ENCODE measurements at places on chromosomes 16 and 17.

DNA sequence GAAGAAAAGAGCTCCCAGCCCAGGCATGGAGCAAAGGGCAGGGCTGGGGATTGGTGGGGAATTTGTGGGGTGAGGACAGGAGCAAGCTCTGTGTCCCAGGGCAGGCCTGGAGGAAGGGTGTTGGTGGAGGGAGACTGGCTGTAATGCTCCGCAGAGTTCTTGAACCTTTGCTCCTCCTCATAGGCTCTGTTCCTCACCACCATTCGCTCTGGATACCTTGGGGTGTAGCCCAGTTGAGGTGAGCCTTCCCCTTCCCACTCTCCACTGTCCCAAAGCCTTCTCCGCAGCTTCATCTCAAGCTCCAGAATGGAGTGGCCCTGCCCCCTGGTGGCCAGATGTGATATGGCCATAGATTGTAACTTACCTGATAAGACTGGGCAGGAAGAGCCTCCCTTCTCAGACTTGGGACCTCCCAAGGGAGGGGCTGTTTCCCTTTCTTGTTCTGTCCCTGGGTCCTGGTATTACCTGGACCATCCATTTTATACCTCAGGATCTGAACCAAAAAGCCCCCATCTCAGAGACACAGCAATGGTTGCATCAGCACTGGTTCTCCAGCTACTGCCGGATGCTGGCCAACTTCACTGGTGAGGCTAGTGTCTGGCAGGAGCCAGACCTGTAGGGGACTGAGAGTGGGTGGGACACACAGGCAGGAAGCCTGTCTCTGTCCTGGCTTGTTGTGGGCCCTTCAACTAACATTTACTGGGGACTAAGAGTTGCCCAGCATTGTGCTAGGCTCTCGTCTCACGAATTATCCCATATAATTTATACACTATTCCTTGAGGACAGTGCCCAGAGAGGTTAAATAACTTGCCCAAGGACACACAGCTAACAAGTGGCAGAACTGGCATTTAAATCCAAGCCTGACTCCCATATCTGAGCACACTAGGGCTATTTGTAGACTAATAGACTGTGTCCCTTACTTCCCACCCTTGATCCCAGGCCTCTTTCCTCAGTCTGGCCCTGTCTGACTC, 19.1 kb upstream of the STAC2 start:
- peak; percentile 82 for ATAC-seq

GRCh38 chr16:57615813-57616212, 12.6 kb upstream of the ADGRG1 start:
- ATAC-seq = no peak

DNA sequence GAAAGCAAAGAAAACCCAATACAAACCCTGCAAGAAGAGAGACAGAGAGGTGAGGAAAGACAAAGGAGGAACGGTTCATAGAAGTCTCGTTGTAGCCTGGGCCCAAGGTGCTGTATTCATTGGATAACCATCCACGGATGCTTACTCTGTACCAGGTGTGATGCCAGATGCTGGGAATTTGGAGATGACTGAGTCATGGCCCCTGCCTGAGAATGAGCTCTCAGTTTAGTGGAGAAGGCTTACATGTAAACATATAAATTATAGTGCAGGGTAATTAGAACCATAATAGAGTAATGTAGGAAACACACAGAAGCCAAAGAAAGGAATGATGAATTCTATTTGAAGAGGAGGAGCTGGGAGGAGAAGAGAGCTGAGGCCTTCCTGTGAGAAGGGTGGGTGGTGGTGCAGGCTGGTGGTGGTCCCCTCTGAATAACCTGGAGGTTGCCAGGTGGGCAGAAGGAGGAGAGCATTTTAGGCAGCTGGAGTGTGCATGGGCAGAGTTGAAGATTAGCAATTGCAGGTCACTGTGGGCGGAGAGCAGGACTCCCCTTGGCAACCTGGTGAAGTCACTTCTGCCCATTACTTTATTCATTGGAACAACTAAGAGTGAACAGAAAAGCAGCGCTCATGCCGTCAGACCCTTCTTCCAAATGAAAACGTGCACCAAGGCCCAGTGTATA, 7.7 kb upstream of the ZG16 start:
- ATAC-seq = no peak

DNA sequence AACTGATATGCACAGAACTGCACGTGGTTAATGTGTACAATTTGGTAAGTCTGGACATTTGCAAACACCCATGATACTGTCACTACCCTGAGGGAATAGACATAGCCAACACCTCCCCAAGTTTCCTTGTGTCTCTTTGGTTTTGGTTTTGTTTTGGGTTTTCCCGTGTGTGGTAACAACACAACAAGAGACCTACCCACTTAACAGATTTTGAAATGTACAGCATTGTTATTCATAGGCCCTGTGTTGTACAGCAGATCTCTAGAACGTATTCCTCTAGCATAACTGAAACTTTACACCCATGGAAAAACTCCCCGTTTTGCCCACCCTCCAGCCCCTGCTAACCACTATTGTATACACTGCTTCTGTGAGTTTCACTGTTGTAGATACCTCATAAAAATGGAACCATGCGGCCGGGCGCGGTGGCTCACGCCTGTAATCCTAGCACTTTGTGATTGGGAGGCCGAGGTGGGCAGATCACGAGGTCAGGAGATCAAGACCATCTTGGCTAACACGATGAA, 76.3 kb upstream of the TBC1D3K start:
- no peak for ATAC-seq

DNA sequence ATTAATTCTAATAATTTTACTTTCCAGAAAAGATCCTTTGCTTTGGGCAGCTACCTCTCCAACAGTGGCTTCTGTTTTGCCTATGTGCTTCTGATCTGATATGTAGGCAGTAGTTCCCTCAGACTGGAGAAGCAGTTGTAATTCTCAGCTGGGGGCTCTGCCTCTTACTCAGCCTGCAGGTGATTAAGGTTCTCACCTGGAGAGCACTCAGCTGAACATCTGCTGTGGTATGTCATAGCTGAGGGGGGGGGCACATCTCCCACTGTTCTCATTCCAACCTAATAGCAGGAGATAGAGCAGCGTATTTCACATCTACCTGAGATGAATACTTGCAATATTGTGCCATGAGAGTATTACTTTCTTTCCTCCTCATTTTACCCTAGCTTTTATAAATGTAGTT, 511.9 kb upstream of the CDH8 start:
- ATAC-seq = no peak

GRCh38 chr17:4969047-4969550, 1.5 kb upstream of the SPAG7 start:
- no peak for ATAC-seq

GRCh38 chr17:73952082-73952479, 251.4 kb upstream of the RPL38 start:
- ATAC-seq = no peak

DNA sequence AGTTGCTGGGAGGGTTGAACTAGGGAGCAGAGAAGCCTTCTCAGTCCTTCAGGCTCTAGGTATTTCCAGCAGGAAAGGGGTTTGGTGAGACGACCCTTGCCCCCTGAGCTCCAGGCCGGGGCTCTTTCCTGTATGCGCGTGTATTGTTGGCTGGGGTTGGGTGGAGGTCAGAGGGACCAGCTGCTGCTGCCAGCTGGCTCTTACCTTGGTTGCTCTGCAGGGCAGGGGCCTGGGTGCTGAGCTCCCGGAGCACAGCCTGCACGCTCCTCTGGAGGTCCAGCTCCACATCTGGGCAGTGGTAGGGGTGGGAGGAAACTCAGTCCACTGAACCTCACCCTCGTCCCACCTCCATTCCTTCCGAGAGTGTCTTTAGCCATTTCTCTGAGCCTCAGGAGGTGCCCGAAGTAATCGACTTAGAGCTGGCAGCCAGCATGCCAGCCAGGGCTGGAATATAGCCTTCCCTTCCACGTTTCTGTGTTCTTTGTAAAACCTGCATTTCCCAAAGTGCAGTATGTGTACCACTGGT, 28.0 kb downstream of the PIK3R6 start:
- ATAC-seq = no peak

DNA sequence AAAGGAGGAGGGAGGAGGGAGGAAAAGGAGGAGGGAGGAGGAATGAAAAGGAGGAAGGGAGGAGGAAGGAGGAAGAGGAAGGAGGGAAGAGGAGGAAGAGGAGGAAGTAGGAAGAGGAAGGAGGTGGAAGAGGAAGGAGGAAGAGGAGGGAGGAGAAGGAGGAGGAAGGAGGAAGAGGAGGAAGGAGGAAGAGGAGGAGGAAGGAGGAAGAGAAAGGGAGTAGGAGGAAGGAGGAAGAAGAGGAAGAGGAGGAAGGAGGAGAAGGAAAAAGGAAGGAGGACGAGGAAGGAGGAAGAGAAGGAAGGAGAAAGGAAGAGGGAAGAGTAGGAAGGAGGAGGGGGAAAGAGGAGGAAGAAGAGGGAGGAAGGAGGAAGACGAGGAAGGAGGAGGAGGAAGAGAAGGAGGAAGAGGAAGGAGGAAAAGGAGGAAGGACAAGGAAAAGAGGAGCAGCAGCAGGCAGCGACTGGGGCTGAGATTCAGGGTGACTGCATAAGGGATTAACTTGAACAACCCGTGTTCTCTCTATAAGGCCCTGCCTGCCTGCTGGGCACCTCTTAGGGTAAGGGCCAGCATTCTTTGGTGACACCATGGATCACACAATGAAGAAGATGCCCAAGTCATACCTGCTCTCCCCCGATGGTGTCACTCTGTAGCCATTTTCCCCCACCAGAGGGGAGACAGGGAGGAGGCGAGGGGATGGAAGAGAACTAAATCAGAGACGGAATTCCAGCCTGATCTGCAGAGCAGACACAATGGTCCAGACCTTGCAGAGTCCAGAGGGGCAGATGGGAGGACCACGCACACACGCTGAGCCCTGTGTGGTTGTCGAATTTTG, 1.4 kb upstream of the IL34 start:
- no peak for ATAC-seq

DNA sequence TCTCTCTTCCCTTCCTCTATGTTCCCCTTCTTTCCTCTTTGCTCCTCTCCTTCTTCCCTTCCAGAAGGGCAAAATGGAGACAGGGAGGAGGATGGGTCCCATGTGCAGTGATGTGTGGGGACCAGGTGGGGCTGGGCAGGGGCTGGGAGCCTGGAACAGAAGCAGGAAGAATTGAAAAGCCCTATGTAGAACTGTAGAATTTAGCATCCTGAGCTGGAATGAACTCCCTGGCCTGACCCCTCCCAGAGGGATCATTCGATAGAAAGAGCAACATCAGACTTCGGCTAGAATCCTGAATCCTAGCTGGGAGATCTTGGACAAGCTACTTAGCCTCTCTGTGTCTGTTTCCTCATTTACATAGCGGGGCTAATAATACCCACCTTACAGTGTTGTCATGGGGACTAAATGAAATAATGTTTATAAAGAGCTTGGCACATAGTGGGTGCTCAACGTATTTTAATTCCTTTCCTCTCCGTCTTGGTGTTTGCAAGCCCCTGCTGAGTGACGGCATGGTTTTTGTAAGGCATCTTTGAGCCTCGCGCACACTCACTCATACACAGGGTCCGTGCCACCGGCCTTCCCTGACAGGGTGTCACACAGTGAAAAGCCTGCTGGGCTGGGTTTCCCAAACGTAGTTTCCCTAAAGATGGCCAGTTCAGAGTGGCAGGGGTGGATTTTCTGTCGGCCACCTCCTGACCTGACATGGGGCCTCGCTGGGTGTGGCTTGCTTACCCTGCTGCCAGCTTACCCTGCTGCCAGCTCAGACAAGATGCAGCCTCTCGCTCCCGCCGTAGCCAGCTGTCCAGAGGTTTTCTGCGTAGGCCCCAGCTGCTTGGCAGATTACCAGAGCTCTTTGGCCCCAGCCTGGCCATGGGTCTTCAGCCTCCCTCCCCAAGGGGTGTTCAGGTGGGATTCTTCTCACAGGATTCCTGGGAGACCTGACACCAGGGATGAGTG, 6.1 kb upstream of the ARHGAP23 start:
- ATAC-seq = no peak

- no peak for ATAC-seq
Measured at GRCh38 chr16:89484041-89484501, 6.3 kb downstream of the ANKRD11 start.

Data from stimulated activated memory B cell treated with anti-CD40 and anti-IgM and Interleukin-4, amounts not matched to agents 10 μg/mL and 1 μg/mL and 100 μg/mL, for 72 hours (primary cell).